Mesothelial cell of epicardium (in vitro differentiated cells): ENCODE measurements at places on chromosomes 4 and X.

- H3K4me1 ChIP-seq: no peaks in the 10 kb centered on the region
- H3K36me3 ChIP-seq: no peaks in the 10 kb centered on the region
- no peak overlapping the region for H3K4me3 ChIP-seq
- no peaks in the 10 kb centered on the region for H3K27me3 ChIP-seq
Observed at GRCh38 chr4:102193145-102193544, 152.1 kb downstream of the SLC39A8 start.

DNA sequence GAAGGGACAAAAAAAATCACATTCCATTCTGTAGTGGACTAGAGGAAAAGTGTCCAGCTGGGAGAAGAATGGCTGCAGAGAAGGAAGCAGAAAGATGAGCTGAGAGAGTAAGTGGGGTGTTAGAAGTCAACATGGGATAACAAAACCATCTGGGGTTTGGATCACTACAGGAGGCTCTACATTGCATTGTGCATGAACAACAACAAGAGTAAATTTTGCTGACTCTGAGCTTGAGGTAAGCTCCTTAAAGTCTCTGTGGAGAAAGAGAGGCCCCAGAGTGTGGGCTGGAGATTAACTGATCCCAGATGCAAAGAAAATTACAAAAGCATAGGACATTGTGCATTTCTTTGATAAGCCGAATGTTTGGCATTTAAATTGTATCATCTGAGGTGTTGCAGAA is 128.9 kb downstream of the UGT8 start:
- peaks cover 12% of the 10 kb centered on the region for H3K4me1 ChIP-seq
- no peaks in the 10 kb centered on the region for H3K36me3 ChIP-seq
- no peak overlapping the region for H3K4me3 ChIP-seq
- DNase-seq: no peak

GRCh38 chr4:14111730-14112181 is 484.2 kb upstream of the BOD1L1 start:
- no peaks in the 10 kb centered on the region for H3K36me3 ChIP-seq
- no peak overlapping the region for H3K4me3 ChIP-seq
- H3K27me3 ChIP-seq: peaks cover 1% of the 10 kb centered on the region
- no peak overlapping the region for H3K27ac ChIP-seq
- H3K4me1 ChIP-seq: no peaks in the 10 kb centered on the region
- DNase-seq: no peak

DNA sequence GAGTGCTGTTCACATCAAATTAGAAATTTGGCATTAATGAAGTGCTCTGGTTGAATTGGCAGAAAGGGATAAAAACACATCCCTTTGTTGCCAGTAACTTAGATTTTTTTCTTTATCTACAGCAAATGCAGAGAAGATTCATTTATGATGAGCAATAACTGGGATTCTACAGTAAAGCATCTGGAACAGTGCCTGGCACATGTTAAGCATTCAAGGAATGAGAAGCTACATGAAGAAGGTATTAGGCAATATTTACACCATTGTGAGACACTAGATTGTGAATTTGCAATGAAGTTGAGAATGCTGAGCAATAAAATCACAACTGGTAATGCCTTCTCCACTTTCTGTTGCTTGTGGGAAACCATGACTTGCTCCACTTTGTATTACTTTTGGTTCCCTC is 33.5 kb downstream of the PCDH19 start:
- peaks cover 10% of the 10 kb centered on the region for H3K4me1 ChIP-seq
- H3K36me3 ChIP-seq: no peaks in the 10 kb centered on the region
- no peak overlapping the region for H3K4me3 ChIP-seq

- H3K27ac ChIP-seq: no peak overlapping the region
- no peaks in the 10 kb centered on the region for H3K27me3 ChIP-seq
- peaks cover 31% of the 10 kb centered on the region for H3K36me3 ChIP-seq
Observed at GRCh38 chr4:1384675-1385372, 21.4 kb downstream of the NKX1-1 start.

DNA sequence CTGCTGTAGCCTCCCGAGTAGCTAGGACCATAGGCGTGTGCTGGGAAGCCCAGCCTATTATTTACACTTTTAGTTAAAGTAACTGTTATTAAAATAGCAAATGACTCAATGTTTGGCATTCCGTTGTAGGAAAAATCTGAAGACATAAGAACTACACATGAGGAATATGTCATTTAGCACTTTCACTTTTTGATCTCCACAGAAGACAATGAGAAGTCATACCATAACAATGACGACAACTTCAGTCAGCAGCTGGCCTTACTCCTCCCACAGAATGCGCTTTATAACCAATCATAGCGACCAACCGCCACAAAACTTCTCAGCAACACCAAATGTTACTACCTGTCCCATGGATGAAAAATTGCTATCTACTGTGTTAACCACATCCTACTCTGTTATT is 6.7 kb downstream of the GPR34 start:
- H3K4me3 ChIP-seq: no peak overlapping the region
- H3K27ac ChIP-seq: no peak overlapping the region
- H3K36me3 ChIP-seq: peaks cover 6% of the 10 kb centered on the region
- no peaks in the 10 kb centered on the region for H3K27me3 ChIP-seq
- no peaks in the 10 kb centered on the region for H3K4me1 ChIP-seq

GRCh38 chrX:34927866-34928265 is 14.7 kb upstream of the FAM47B start:
- H3K4me3 ChIP-seq: no peak overlapping the region
- no peak for DNase-seq
- H3K27ac ChIP-seq: no peak overlapping the region
- no peaks in the 10 kb centered on the region for H3K27me3 ChIP-seq
- no peaks in the 10 kb centered on the region for H3K4me1 ChIP-seq

- no peak overlapping the region for H3K27ac ChIP-seq
- no peaks in the 10 kb centered on the region for H3K27me3 ChIP-seq
- H3K4me3 ChIP-seq: no peak overlapping the region
- H3K4me1 ChIP-seq: peaks cover 11% of the 10 kb centered on the region
Observed at GRCh38 chr4:73275318-73275654, 16.7 kb upstream of the ANKRD17 start.

DNA sequence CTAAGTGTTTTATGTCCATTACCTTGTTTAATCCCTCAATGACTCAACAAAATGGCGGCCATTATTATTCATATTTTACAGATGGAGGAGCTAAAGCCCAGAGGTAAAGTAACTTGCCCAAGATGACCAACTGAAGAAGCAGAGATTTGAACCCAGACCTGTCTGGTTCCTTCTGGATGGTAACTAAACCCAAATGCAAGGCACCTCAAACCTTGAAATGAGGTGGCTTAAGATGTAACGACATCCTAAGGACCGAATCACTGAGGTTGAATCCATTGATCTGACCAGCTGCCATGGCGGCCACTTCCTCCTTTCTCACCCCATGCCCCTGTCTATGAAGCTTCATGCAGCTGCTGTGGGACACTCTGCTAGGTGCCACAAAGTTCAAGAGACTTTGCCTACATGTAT is 932 bp downstream of the TLR10 start:
- H3K27ac ChIP-seq: no peak overlapping the region
- H3K36me3 ChIP-seq: no peaks in the 10 kb centered on the region
- no peak for DNase-seq
- peaks cover 7% of the 10 kb centered on the region for H3K27me3 ChIP-seq
- H3K4me3 ChIP-seq: no peak overlapping the region

DNA sequence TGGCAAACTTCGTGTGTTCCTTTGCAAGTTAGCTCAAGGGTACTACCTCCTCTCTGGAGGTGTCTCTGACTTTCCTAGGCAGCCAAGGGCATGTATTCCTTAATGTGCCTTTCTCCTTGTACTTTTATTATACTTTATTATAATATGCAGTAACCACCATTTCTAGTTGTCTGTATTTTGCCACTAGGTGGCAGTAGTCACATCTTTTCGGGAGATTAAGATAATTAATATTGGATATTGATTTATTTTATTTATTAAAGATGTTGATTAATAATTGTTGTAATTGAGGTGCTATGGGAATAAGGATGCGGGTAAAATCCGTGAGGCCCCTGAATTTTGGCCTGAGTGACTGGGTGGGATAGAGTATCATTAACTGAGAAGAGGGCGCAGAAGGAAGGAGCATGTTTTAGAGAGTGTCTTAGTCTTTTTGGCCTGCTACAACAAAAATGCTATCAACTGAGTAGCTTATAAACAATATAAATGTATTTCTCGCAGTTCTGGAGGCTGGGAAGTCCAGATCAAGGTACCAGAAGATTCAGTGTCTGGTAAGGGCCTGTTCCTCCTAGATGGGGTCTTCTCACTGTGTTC is 153.3 kb downstream of the TMEM164 start:
- DNase-seq: no peak
- no peaks in the 10 kb centered on the region for H3K36me3 ChIP-seq
- H3K4me3 ChIP-seq: no peak overlapping the region
- no peak overlapping the region for H3K27ac ChIP-seq
- H3K27me3 ChIP-seq: no peaks in the 10 kb centered on the region
